ENCODE measurements at places on chromosomes 12 and 14.

DNA sequence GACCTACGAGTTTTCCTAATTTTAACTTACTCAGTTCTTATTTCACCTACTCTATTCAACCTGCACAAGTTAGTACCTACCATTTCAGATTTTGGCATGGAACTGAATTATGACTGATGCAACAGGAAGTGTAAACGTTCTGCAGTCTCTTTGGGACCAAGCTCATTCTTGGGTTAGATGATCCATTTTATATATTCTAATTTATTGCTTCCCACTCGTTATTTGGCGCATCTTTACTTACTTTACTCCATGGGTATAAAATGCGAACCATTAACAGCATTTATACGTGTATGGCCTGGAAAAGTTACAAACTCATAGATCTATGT, 1.0 kb upstream of the EML1 start:
- DNase-seq, result no peak

DNA sequence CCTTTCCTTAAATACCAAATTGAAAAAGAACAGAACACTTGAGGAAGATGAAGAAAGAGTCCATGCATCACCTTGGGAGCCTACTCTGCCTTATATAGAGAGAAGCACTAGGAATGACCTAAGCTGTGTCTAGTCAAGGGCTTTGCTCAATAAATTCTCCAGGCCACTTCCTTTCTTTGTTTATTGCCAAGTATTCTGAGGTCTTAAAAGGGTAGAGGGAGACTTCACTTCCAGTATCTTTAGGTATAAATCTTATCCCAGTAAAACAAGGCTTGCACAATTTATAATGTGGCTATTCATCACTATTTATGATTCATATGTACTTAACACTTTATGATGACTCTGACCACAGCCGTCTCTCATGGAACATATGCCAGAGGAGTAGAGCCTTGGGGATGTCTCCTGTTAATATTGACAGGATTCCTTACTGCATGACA, 85.1 kb upstream of the ARHGAP5 start:
- no peak for DNase-seq

GRCh38 chr14:58048219-58048618, 103.8 kb downstream of the ARMH4 start:
- DNase-seq, result no peak

GRCh38 chr14:61227884-61228591, 53.1 kb downstream of the TMEM30B start:
- DNase-seq, result no peak

GRCh38 chr12:52139579-52140062, 52.2 kb downstream of the KRT80 start:
- DNase-seq, result no peak

DNA sequence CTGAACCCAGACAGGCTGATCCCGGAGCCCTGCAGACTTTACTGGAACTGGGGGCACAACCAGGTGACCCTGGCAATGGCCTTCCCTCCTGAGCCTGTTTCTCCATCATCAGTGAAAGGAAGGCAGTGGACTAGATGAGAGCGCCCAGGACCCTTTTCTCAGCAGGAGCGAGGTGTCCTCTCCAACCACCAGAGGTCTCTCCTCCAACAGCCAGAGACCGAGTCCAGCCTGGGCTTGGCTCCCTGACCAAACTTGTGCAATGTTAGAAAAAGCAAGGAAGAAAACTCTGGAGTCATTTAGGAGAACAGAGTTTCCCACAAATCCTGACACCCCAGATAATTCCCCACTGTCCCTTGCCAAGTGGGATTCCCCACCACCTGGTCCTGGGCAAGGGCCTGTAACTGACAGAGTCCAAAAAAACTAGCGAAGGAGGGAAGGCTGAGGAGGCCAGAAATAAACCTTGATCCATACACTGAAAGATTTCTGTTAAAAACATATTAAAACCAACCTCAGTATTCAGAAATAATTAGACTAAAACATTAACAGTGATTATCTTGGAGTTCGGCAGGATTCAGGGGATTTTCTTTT, 9.0 kb downstream of the RPS6KL1 start:
- DNase-seq, result no peak

- no peak for DNase-seq
Observed at GRCh38 chr12:69947123-69947522, 122.1 kb downstream of the MYRFL start.

DNA sequence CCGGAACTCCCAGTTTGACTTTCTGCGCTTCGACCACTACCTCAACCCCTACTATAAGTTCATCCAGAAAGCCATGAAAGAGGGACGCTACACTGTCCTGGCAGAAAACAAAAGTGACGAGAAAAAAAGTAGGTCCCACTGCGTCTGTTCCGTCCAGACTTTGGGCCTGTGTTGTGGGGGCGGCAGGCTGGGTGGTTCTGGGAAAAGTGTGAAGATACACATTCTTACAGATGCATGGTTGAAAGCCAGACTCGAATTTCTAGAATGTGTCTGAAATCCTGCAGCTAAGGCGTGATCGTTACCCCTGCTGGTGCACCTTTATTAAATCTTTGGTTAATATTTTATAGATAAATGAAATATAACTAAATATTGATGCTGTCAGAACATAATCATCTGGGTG, 14.6 kb downstream of the SFSWAP start:
- DNase-seq, result no peak

DNA sequence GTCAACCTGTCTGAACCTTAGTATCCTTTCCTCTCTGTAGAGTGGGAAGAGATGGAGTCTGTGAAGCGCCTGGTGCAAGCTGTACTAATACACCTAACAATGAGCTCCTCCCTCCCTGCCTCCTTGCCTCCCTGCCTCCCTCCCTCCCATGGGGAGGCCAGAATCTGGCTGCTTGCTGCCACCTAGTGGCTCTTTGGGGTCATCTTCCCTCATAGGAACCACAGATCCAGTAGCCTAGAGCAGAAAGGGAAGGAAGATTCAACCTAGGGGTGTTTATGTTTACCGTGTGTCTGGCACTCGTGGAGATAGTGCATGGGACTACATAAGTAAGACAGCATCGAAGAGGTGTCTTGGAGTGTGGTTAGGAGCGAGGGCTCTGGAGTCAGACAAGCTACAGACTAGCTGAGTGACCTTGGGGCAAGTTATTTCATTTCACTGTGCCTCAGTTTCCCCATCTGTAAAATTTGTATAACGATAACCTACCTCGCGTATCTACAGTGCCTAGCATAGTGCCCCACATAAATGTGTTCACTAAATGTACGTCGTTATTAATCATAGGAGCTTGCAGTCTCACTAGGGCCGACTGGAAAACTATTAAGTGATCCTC, 35.5 kb upstream of the TSPAN9 start:
- DNase-seq, result peak; percentile 46

GRCh38 chr12:1830401-1830845, 10.1 kb downstream of the LRTM2 start:
- DNase-seq, result no peak

DNA sequence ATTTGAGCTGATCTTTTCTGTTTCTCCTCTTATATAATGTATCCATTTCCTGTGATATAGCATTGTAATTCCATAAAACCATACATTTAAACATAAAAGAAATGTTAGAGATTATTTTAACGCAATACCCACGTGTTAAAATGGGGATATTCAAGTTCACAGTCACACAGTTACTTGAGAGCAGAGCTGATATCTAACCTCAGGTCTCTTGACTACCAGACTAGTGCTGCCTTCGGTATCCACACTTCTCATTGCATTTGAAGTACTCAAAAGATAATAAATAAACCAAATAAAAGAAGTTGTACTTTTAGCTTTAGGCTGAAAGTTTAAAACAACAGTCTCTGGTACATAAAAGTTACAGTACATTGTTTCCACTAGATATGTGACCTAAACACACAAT, 2.9 kb downstream of the CLECL1 start:
- no peak for DNase-seq

- DNase-seq, result no peak
Observed at GRCh38 chr14:54278087-54278486, 118.7 kb upstream of the CDKN3 start.

DNA sequence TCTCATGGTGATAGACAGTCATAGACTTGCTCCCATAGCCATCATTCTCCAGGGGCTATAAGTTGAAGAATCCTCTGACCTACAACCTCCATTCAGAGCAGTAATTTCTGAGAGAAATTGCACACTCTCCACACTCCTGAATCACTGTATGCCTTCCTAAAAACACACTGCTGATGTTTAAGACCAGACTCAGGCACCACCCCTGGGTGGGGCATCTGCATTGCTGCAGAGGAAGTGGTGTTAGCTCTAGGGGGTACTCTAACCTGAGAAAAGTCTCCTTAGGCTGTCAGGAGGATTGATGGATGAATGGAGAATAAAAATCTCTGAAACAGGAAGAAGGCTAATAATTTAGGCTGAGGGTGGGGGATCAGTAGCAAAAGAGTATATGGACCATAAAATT, 436.1 kb downstream of the DAD1 start:
- no peak for DNase-seq

DNA sequence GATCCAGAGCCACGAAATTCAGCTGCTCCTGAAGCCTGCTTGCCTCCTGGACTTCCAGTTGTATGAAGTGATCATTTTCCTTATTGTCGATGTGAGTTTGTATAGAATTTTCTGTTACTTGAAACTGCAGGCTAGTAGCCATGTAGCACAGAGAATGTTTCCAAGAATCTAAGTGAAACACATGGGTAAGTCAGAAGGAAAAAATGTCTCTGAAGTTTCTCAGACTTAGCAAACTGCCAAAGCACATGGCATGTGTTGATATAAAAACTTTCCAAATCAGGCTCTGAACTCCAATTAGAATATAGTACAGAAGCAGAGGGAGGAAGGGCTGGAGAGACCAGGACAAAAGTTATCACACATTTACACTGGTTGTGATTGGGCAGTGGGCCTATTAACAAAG, 9.8 kb upstream of the PCNX1 start:
- no peak for DNase-seq

- peak; percentile 5 for DNase-seq
Observed at GRCh38 chr12:13233830-13234641, 37.5 kb downstream of the EMP1 start.

GRCh38 chr12:119505001-119505400, 88.6 kb upstream of the TMEM233 start:
- DNase-seq, result no peak

Data from naive B cell (primary cell).